CD4-positive, alpha-beta T cell (primary cell): ENCODE measurements at places on chromosomes 5 and 9.

DNA sequence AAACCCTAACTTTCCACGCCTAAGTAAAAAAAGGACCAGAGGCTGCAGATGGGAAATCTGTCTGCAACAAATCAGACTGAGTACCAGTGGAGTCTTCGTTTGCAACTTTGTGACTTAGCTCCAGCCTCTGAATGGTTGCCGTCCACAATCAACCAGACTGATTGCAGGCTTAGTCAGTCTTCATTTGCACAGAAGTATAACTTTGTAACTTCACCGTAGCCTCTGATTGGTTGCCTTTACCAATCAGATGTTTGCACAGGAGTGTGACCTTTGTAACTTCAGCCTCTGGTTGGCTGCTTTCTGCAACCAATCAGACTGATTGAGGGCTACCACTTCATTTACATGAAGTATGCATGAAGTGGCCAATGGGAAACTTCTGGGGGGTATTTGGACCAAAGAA is 53.7 kb downstream of the TGFBR1 start:
- DNase-seq = no peak

DNA sequence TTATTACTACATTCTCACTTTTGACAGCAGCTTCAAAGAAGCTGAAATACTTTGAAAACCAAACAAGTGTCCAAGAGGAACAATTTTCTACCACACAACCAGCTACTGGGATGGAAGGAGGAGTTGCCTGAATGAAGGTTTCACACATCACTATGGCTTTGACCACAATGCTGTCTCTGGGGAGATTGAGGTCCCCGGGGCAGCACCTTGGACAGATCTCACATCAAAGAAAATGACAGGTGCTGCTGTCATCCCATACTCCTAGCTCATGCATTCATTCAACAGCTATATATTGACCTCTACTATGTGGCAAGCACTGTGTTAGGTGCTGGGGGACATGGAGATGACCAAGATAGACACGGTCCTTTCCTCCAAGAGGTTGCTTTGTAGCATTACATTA is 233.2 kb upstream of the RASEF start:
- DNase-seq = no peak

- DNase-seq = no peak
Measured at GRCh38 chr9:4741365-4742089, 525 bp upstream of the AK3 start.

- DNase-seq = no peak
Measured at GRCh38 chr5:177487975-177488374, 9.4 kb downstream of the PDLIM7 start.

GRCh38 chr5:80125962-80126480 is 90.9 kb downstream of the THBS4 start:
- DNase-seq = no peak

DNA sequence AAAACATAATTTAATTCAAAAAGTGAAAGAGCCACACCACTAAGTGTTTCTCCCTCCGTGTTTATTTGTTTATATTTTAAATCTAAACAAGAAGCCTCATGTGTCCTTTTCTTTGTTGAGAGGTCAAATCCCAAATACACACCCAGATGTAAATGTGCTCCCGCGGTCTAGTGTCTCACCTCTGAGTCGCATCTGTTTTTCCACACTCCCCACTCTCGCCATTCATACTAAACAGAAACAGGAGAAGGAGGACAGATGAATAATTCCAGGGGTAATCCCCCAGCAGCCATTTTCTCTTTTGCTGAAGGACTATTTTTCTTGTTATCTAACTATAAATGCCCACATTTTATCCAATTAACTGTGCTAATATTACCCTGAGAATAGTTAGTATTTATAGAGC is 361.6 kb upstream of the RIOK2 start:
- DNase-seq = no peak
